ENCODE measurements at places on chromosomes 11 and 22.

DNA sequence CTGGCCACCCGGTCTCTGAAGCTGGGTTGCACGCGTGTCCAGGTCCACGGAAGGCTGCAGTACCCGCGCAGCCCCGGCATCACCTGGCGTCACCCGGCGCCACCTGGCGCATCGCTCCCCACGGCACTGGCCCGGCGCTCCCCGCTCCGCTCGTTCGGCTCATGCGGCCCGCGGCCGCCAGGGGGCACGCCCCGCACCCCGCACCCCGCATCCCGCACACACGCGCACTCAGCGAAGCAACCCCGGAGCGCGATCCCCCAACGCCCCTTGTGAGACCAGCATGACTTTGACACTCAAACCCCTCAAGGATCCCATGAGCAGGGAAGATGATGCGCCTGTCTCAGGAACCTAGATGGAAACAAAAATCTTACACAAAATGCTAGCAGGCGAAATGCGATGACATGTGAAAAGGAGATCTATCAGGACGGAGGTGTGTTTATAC is 11.9 kb downstream of the B3GNT6 start:
- DNase-seq: no peak

GRCh38 chr11:13869398-13869886 is 93.1 kb upstream of the SPON1 start:
- no peak for DNase-seq

- DNase-seq: no peak
Measured at GRCh38 chr11:133793271-133794035, 51.9 kb downstream of the SPATA19 start.

- DNase-seq: no peak
Measured at GRCh38 chr11:7967826-7968225, 2.6 kb upstream of the NLRP10 start.

- no peak for DNase-seq
Measured at GRCh38 chr22:25650833-25651232, 86.4 kb downstream of the GRK3 start.

GRCh38 chr11:67177399-67178281 is 58.6 kb downstream of the KDM2A start:
- DNase-seq: no peak

DNA sequence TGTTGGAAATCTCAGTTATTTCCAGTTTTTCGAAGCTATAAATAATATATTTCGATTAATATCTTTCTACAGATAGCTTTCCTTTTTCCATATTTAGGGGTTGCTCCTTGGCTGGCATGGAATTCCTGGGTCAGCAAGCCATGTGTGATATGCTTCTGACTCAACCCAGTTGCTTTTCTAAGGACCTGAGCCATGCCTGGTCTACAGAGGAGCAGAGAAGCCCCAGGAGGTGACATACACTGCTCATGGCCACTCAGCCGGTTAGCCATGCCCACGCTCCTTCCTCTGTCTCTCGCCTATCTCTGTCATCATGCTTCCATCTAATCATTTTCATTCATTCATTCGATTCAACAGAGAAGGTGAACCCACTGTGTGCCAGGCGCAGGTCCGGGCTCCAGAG is 23.2 kb upstream of the PDGFB start:
- DNase-seq: no peak

GRCh38 chr11:130110339-130111108 is 40.8 kb downstream of the APLP2 start:
- DNase-seq: no peak

DNA sequence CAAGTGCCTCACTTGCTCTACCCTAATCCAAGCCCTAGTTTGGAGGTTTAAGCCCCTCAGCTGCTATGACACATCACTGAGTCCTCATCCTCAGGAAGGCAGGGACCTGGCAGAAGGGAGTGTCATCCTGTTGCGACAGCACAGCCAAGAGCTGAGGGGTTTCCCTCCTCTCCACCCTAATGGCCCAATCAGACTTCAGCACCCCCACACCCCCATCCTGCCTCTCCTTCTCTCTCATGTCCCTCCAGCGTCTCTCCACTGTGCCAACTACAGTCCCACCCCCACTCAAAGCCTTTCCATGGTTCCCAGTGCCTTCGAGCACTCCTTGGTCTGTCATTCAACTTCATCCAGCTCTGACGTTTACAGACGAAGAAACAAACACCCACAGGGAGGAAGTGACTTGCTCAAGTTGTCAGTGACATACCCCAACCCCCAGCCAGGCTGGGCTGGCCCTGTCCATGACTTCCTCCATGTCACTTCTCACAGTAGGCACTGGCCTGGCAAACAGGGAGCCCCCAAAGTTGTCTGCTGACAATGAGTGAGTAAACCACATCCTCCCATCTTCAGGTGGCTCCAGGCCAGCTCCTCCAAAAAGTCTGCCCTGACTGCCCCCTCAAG is 15.6 kb downstream of the ARAP1 start:
- no peak for DNase-seq

GRCh38 chr11:30111786-30112185 is 95.0 kb upstream of the KCNA4 start:
- no peak for DNase-seq

GRCh38 chr11:64609436-64610047 is 18.5 kb downstream of the SLC22A12 start:
- DNase-seq: no peak

GRCh38 chr11:64003807-64004589 is 17.8 kb downstream of the OTUB1 start:
- no peak for DNase-seq

GRCh38 chr22:42294034-42294985 is 23.9 kb upstream of the TCF20 start:
- DNase-seq: no peak

- DNase-seq: no peak
Measured at GRCh38 chr11:59550842-59551658, 39.7 kb downstream of the OR4D9 start.

GRCh38 chr11:66561178-66561974 is 7.0 kb downstream of the CTSF start:
- DNase-seq: no peak

GRCh38 chr11:127950162-127950561 is 637.2 kb downstream of the ETS1 start:
- no peak for DNase-seq

- DNase-seq: no peak
Measured at GRCh38 chr11:66607126-66607834, 9.2 kb upstream of the RBM14 start.

DNA sequence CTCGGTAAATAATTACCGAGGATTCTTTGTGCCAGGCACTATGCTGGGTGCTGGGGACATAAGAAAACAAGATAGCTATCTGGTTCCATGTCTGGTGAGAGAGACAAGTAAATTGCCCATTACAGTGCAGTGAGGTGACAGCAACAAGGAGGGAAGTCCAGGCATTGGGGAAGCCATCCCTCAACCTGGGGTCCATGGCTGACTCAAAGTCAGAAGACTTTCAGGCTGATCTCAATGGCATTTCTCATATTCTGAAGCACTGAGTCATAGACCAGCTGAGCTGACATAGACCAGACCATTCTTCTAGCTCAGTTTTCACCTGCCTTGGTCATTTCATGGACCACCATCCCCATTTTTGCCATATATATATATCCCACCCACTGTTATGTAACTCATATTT is 158.8 kb downstream of the TTC17 start:
- no peak for DNase-seq

GRCh38 chr11:57742087-57742452 is 779 bp downstream of the SELENOH start:
- no peak for DNase-seq

DNA sequence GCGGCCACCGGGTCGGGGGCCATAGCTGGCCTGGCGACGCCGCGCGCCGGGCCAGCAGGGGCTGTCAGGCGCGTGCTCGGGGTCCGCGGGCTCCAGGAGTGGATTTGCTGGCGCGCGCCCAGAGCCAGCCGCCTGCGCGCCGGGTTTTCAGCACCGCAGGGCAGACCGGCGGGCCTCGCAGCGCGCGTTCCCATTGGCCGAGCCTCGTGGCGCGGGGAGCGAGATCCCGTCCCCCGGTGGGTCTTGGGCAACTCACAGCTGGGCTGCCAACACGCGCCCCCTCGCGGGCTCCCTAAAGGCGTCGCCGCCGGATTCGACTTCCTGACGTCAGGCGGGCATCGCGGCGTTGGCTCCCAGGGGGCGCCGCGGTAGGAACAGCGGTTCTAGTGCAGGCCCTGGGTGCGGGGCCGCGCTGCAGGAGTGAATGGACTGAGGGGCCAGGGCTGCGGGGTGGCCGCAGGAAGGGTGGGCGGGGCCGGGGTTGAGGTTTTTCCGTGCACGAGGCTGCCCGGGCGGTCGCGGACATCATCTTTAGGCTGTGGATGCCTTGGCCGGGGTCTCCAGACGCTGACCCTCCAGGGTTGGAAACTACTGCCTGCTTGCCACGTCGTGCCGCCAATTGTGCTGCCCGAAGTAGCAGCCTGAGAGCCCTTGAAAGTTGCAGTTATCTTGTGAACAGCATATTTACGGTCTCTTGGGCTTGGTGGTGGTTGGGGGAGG is at the start of gene FADS1:
Gene FADS1 (minus strand): TSS at position 268 of the 720 bp plus-strand sequence. CDS start 74 bp downstream, at position 194.
- peak; percentile 87 for DNase-seq

DNA sequence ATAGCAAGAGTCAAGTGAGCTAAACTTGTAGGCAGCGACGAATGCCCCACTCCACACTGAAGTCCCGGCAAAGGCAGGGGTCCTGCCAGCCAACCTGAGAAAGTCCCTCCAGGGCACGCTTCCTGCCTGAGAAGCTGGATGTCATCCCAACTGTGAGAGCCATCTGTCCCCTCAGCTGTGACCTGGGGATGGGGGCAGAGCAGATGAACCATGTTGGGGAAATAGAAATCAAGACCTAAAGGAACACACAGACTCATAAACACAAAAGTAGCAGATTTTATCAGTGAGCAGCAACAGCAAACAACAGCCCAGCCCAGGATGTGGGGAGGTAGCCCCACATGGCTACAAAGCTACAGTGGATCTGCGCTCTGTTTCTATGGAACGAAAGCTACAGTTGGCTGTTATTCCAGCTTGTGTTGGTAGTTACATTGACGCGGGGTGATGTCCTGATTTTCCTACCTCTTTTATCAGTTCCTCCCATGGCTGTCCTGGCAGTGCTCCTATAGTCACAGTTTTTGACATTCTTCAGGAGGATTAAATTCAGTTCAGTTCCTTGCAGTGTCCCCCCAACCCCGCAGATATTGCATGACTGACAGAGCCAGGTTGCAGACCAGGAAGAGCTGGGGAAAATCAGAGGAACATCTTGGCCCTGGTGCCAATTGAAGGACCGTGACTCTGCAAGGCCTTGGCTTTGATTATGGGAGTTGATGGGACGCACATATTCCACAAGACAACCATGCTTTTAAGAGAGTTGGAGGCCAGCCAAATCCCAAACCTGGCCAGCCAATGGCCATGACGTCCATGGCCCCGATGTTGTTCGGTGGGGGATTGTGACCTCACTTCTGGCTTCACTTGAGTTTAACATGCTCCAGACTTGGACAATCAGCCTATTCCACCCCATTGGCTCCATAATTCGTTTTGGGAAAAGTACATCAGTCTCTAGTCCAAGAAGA is 14.6 kb downstream of the MRGPRD start:
- DNase-seq: no peak

GRCh38 chr11:26688701-26689100 is 33.2 kb downstream of the SLC5A12 start:
- no peak for DNase-seq
